ENCODE measurements at places on chromosomes 12 and 14. TPM values are rescaled to one million over a fixed set of nuclear protein-coding genes. Genes with fewer than 3 reads are reported as not detected.

DNA sequence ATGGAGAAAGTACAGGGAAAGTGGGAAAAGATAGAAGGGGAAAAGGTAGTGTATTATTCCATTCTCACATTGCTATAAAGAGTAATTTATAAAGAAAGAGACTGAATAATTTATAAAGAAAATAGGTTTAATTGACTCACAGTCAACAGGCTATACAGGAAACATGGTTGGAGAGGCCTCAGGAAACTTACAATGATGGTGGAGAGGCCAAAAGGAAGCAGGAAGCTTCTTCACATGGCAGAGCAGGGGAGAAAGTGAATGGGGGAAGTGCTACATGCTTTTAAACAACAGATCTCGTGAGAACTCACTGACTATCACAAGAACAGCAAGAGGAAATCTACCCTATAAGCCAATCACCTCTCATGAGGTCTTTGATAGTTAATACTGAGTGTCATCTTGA lies 725.0 kb upstream of the FLRT2 start:
- no peak for DNase-seq

DNA sequence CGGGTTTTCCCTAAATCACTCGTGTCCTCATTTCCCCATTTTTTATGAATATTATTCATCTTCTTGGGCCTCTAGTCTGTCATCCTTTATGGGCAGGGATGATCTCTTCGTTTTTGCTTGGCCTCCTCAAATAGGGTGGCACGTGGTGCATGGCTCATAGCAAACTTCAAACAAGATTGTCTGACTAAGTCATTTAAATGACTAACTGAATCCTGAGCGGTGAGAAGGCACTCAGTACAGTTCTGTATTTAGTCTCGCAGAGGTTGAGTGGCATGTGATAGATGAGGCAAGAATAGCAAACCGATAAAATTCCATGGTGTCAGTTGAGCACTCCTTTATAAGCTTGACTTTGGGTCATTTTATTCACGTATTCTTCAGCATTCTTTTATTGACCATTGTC lies 5.7 kb upstream of the JDP2 start:
- DNase-seq = no peak

- no peak for DNase-seq
Measured at GRCh38 chr12:124768452-124769162, 95.1 kb downstream of the SCARB1 start.

DNA sequence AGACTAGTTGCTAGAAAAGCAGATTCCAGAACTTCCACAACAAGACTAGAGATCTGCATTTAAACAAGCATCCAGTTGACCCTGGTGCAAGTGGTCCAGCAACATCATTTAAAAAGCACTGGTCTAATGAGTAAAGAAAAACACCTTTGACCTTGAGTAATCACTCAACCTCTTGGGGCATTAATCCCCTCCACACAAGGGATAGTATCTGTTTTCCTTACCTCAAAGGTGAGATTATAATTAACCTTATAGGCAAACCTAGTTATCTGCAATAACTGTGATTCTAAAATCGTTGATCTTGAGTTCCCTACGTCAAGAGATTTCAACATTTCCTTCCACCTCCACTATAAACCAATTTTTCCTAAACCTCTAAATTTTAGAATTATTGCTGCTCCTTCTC lies 1.1 kb downstream of the KDM5A start:
- no peak for DNase-seq

GRCh38 chr12:20197411-20197810 lies 170.9 kb upstream of the PDE3A start:
- DNase-seq = no peak

- no peak for DNase-seq
Measured at GRCh38 chr14:24353559-24354481, 14.0 kb upstream of the RIPK3 start.

The ATG101 gene
- polyA plus RNA-seq = 29.2 TPM

The PA2G4 gene
- 121 TPM for polyA plus RNA-seq

The PGF gene
- 33.7 TPM for polyA plus RNA-seq

The ARID4A gene
- 17.9 TPM for polyA plus RNA-seq

The KRT2 gene
- polyA plus RNA-seq = not detected

The NRIP2 gene
- 5.1 TPM for polyA plus RNA-seq

All from muscle of back (tissue), 13 donors.